ENCODE measurements at places on chromosomes 3 and 15. TPM values are rescaled to one million over a fixed set of nuclear protein-coding genes. Genes with fewer than 3 reads are reported as not detected.

- no peak for DNase-seq
Measured at GRCh38 chr3:31053299-31053698, 158.8 kb upstream of the GADL1 start.

GRCh38 chr3:156834435-156834834 lies 8.3 kb downstream of the LEKR1 start:
- DNase-seq, result no peak

DNA sequence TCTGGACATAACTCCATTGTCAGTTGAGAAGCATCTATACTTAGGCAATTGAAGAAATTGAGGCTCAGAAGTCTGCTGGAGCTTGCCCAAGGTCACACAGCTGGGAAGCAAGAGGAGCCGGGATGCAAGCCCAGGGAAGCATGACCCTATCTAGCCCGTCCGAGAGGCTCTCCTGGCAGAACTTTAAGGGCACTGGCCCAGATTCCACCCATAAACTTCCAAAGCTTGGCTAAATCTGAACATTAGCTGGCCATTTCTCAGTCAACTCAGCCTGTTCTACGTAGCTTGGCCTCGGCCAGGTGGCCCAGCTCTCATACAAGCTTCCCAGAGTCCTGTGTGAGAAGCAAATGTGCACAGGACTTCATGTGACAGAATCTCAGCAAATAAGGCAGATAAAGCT lies 75.8 kb downstream of the LRIG1 start:
- no peak for DNase-seq

DNA sequence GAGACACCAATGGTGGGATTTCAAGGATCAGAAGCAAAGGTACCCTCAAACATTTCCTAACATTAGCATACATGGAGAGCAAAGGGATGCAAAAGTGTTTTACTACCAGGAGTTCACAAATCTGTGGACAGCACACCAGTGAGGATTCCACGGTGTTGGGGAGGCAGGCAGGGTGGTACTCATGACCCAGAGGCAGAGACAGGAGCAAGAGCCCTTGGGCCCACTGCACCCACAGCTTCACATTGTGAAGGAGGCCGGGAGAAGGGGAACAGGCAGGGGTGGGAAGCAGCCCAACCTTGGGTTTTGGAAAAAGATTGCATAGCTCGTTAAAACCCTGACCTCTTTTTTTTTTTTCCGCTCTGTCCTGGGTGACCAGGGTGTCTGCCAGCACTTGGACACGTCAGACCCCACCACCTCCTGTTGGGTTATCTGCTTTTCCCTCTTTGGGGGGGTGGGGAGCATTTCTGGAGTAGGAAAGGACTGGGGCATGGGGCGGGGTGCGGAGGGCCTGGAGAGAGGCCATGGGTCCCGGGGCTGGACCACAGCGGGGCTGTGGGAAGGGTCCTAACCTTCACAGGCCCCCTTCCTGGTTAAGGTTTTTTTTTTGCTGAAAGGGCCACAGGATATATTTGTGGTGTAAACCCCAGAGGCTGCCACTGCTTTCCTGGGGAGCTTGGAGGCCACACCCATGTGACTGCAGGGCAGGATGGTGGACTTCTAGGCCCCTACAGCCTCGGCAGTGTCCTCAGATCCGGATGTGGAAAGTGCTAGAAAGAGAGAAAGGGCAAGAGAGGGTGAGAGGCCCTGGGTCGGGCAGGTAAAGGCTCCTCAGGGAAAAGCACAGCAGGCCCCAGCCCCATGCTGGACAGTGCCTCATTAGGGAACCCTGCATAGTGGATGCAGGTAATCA lies 12.5 kb downstream of the SH2D7 start:
- no peak for DNase-seq

- peak; percentile 46 for DNase-seq
Measured at GRCh38 chr15:34436956-34437442, 609 bp downstream of the GOLGA8A start.

- no peak for DNase-seq
Measured at GRCh38 chr3:183427876-183428446, 458 bp downstream of the MCF2L2 start.

- DNase-seq, result no peak
Measured at GRCh38 chr3:45060165-45060892, 34.2 kb downstream of the CLEC3B start.

EIF2A gene
- total RNA-seq, result 96.4 TPM

CHRFAM7A gene
- not detected for total RNA-seq

CYP8B1 gene
- total RNA-seq, result not detected

PDCD6IP gene
- 203 TPM for total RNA-seq

DCLK3 gene
- not detected for total RNA-seq
